Activated T-helper 1 cell treated with anti-CD3 and anti-CD28 coated beads, Interleukin-2, amount 50 U/mL, for 16 hours (primary cell): ENCODE measurements at places on chromosomes 3 and 15.

DNA sequence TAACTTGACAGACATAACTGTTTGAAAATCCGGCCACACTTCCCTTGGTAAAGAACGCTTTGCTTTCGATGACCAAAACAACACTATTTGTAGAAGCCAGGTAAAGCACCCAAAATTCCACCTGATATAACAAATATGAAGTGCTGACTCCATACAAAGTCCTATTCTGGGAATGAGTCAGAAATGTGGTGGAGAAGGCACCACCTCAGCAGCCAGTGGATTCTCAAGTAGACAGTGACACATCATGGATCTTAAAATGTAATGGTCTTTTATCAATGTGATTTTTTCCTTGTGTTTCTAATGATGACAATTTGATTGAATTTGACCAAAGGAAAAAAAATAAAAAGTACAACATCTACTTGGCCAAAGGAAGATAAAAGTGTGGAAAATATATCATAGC is 135.0 kb upstream of the WNT5A start:
- no peak for DNase-seq

DNA sequence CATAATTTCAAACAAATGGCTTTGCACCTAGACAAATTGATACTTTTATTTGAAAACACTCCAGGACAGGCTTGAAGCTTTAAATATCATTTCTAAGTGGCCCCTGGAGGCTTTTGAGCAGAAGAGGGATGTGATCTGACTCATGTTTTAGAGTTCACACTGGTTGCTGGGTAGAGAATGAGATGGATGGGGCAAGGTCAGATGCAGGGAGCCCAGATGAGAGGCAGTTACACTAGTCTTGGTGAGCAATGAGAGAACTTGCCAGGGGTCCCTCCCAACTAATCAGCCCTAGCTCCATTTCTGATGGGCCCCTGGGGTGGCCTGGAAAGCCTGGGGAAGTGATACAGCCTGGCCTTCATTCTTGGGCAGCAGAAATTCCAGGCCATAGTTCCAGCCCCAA is 190.4 kb downstream of the MEGF11 start:
- DNase-seq: no peak

DNA sequence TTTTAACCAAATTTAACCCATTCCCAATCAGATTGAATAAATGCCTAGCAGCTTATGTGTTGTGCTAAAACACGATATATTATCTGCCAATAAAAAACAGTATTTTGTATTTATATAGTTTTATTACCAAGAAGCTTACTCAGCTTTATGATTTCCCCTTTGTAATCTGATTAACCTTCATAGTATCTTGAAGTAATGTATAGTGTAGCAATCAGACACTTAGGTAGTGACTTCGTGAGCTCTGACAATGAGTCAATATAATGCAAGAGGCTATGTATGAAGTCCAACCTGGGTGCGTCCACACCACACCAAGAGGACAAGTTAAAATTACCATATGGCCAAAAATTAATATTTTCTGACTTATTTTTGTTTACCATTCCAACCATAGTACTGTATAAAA is 2.1 kb upstream of the CNBP start:
- DNase-seq: no peak

- no peak for DNase-seq
Observed at GRCh38 chr3:56800832-56801661, 702 bp downstream of the ARHGEF3 start.

- no peak for DNase-seq
Observed at GRCh38 chr3:12916159-12916558, 74.8 kb upstream of the RPL32 start.

DNA sequence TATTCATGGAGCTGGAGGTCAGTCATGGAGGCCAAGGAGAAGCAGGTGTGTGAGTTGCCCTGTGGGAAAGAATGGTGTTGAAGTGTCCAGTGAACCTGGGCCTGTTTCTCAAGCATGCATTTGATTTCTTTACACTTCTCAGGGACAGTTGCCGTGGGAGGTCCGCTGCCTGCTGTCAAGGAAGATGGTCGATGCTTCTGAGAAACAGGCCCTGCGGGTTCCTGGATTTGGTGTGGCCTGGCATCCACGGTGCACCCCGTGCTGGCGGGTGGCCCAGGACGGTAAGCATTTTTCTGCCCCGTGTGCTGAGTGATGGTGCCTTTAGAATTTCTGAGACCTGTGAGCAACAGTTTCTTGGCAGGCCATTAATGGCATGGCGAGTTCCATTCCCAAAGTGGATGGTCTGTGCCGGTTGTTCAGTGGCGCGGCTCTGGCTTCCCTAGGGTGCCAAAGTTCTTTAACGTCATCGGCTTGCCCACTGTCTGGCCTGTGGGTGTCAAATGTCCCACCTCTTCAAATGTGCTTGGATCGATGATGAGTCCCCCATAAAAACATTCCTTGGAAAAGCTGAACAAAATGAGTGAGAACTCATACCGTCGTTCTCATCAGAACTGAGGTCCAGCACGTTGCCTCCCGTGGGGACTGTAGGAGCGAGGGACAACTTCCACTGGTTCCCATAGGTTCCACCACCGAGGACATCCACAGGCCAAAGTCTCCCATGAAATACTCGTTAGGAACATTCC is 107.2 kb downstream of the SNRPN start:
- DNase-seq: no peak

GRCh38 chr3:10335190-10335738 is 14.4 kb upstream of the SEC13 start:
- no peak for DNase-seq

GRCh38 chr3:143014921-143015320 is 13.6 kb downstream of the U2SURP start:
- no peak for DNase-seq

DNA sequence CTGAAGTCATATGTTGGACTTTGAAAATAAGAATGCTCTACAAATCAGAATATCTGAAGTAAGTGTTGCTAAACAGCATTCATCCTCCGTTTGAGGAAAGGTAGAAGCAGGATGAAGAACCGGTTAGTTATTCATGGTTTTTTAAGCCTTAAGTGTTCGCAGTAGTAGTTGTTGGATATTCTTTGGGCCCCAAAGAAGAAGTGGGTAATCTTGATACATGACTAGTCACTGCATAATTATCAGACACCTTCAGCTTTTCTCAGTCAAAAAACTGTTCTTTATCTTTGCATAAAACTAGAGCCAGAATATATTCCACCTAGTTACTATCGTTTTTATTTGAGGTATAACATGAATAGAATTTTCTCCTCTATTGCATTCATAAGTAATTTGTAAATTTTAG is 13.8 kb downstream of the RAB5A start:
- DNase-seq: no peak

DNA sequence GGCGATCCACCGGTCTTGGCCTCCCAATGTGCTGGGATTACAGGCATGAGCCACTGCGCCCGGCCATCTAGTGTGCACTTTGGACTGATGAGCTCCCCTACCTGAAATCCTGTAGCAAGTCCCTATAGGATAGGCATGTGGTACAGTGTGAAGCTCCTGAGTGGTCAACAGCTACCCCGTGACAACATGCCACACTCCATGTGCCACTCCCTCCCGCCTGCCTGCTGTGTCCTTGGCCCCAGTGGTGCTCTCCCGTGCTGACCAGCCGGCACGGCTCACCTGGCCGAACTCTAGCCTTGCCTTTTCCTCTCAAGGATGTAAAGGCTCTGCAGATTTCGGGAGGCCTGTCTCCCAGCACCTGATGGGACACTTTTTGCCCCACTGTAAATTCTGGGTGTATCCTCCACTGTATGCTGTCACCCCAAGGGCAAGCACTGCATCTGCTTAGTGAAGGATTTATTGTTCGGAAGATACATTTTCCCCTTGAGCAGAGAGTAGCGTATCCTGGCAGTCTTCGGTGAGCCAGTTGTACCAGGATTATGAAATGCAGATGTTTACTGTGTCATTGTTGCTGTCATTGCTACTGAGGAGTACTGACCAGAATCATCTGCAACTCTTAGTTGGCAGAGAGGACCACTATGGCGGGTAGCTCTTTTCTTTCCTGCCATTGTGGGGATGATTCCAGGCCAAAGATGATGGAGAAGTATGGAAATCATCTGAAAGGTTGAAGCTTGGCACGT is 64.7 kb downstream of the IGF1R start:
- no peak for DNase-seq

DNA sequence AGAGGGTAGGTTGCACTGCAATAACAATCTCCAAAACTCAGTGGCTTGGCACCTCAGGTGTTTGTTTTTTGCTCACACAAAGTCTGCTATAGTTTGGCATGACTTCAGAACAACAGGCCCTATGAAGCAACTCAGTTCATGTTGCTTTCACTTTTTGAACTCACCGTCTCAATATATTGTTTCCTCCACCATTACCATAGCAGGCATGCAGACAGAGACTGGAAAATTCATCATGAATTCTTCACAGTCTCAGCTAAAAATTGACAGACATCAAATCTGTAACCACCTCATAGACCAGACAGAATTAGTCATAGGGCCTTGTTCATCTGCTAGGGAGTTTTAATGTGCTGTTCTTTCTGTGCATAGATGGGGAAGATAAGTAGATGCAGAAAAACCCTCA is 161.4 kb upstream of the POU1F1 start:
- DNase-seq: no peak

DNA sequence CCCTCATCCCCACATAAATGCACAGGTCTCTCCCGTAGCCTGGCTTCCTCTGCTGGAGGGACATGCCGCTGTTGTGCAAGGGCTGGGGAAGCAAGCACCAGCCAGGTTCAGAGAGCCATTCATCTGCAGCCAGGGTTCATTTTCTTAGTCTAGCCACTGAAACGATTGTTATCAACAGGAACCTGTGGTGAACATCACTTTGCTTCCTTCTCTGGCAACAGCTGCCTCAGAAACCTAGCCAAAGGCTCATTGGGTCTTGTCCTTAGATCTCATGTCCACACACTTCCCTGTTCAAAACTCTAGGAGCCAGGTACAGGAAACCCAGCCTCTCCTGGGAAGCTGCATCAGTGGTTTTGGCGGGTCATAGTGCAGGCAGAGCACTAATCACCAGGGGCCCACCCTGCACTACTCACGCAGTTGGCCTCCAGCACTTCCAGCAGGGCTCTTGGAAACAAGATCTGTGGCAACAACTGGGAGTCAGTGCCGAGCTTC is 47.0 kb downstream of the OXNAD1 start:
- DNase-seq: no peak
